H1 (cell line): ENCODE measurements at places on chromosomes 5 and 9. TPM values are rescaled to one million over a fixed set of nuclear protein-coding genes. Genes with fewer than 3 reads are reported as not detected.

DNA sequence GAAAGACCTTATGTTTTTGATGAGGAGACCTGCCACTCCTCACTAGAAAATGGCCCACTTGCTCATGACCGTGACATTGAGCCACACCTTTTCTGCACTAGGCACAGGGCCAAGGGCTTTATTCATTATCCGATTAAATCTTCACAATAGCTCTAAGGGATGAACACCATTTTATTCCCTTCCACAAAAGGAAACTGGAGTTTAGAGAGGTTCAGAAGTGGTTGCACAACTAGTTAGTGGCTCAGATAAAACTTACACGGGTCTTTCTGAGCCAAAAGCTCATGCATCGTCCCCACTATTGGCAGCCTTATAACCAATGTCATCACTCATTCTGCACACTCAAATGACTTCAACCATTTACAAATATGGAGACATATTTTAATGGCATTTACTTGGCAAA is 39.4 kb downstream of the SUSD1 start:
- H3K36me3 ChIP-seq = no peaks in the 10 kb centered on the region
- H3K27ac ChIP-seq = no peak overlapping the region
- H3K4me1 ChIP-seq = peaks cover 2% of the 10 kb centered on the region; the same call in 1 of the 2 replicates
- no peak overlapping the region for H3K4me3 ChIP-seq
- H3K27me3 ChIP-seq = no peaks in the 10 kb centered on the region

- H3K4me1 ChIP-seq = no peaks in the 10 kb centered on the region
- no peak overlapping the region for H3K27ac ChIP-seq
- no peak for DNase-seq
- no peaks in the 10 kb centered on the region for H3K27me3 ChIP-seq
- H3K4me3 ChIP-seq = no peak overlapping the region
Observed at GRCh38 chr5:93990504-93991070, 249.2 kb upstream of the POU5F2 start.

GRCh38 chr5:125812651-125813050 is 610.6 kb upstream of the GRAMD2B start:
- H3K27me3 ChIP-seq = no peaks in the 10 kb centered on the region
- peaks cover under 1% of the 10 kb centered on the region for H3K4me1 ChIP-seq
- H3K36me3 ChIP-seq = no peaks in the 10 kb centered on the region
- H3K27ac ChIP-seq = no peak overlapping the region
- no peak overlapping the region for H3K4me3 ChIP-seq

GRCh38 chr9:137175345-137175961 is 3.6 kb upstream of the TMEM210 start:
- peaks cover 2% of the 10 kb centered on the region for H3K27me3 ChIP-seq
- peaks cover 7% of the 10 kb centered on the region for H3K4me1 ChIP-seq
- no peak overlapping the region for H3K4me3 ChIP-seq
- no peak overlapping the region for H3K27ac ChIP-seq
- peak; percentile 80 for DNase-seq

DNA sequence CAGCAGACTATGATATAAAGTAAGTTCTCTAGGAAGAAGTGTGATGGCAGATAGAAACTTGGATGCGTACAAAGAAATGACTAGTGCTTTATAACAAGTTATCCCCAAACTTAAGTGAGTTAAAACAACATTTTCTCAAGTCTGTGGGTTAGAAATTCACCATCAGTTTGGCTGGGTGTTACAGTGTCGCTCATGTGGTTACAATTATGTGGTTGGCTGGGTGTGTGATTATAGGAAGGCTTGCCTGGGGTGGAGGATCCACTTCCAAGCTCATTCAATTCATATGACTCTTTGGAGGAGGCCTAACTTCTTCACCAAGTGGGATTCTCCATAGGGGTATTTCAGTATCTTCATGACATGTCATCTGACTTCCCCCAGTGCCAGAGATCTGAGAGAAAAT is 10.3 kb upstream of the C9orf40 start:
- no peaks in the 10 kb centered on the region for H3K4me1 ChIP-seq

GRCh38 chr5:169637085-169637548 is at the start of gene DOCK2:
Gene DOCK2 (plus strand): TSS chr5:169637275. CDS start chr5:169637327, 52 bp downstream.
- H3K4me1 ChIP-seq = peaks cover 4% of the 10 kb centered on the region
- peak within 1 kb of the TSS; percentile 79 for H3K4me3 ChIP-seq
- peak; percentile 71 for DNase-seq
- H3K36me3 ChIP-seq = no peaks in the 10 kb centered on the region

- DNase-seq = no peak
- peak overlapping the region; percentile 81 for H3K4me3 ChIP-seq
- peaks cover 4% of the 10 kb centered on the region for H3K4me1 ChIP-seq
Observed at GRCh38 chr5:176446884-176447590, 1.1 kb upstream of the FAF2 start.

GRCh38 chr9:122286764-122287163 is 22.1 kb downstream of the MRRF start:
- DNase-seq = no peak
- H3K27me3 ChIP-seq = no peaks in the 10 kb centered on the region
- H3K4me1 ChIP-seq = no peaks in the 10 kb centered on the region; the same call in 1 of the 2 replicates
- H3K36me3 ChIP-seq = peaks cover 30% of the 10 kb centered on the region

DNA sequence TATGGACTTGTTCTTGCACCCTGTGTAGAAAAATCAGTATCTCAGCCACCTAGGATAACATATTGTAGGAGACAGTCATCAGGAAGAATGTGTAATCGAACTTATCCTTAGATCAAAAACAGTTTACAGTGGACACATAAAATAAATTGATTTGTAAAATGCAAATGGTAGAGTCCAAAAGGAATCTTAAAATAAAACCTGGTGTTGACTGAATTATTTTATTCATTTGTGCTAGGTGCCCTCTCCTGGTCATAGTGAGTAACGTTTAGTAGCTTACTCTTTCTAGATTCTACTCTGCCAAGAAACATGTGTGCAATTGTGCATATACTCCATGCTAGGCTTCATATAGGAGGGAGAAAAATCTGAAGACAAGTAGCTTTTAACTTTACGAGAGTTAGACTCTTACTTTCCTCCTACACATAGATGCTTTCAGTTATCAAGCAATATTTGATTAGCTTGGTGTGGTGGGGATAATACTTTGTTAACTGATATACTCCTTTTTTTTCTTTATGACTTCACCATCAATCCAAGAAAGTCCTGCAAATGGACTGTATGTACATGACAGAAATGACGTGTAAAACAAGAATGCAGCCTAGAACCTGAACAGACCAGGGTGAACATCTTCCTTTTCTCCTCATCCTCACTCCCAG is 23.7 kb upstream of the LOX start:
- no peaks in the 10 kb centered on the region for H3K36me3 ChIP-seq
- no peaks in the 10 kb centered on the region for H3K27me3 ChIP-seq
- no peak overlapping the region for H3K4me3 ChIP-seq
- H3K4me1 ChIP-seq = 0 out of 2 replicates have a peak, but pooled peaks cover 2% of the 10 kb centered on the region
- H3K27ac ChIP-seq = no peak overlapping the region

DNA sequence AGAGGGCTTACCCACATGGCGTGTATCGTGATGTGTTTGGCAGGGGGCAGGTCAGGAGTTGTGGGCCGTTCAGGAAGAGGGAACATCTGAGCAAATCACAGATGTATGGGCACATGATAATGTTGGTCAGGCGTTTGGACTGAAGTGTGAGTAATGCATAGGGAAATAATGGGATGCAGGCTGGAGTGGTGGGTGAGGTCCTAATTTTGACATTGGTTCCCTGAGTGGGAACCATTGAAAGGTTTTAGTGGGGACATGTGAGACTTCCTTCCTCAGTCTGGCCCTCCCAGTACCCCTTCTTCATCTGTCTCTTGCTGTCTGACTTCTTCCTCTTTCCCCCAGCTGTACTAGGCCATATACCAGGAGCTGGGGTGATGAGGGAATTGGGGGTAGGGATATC is 7.6 kb downstream of the OTULIN start:
- peaks cover 18% of the 10 kb centered on the region for H3K4me1 ChIP-seq
- DNase-seq = no peak
- H3K4me3 ChIP-seq = no peak overlapping the region
- H3K27me3 ChIP-seq = no peaks in the 10 kb centered on the region
- no peak overlapping the region for H3K27ac ChIP-seq

- peaks cover 3% of the 10 kb centered on the region; the same call in 1 of the 2 replicates for H3K36me3 ChIP-seq
- no peak overlapping the region for H3K27ac ChIP-seq
- DNase-seq = peak; percentile 66
Observed at GRCh38 chr5:115815693-115816225, 700 bp downstream of the CDO1 start.

- no peak overlapping the region for H3K4me3 ChIP-seq
- no peak for DNase-seq
- no peaks in the 10 kb centered on the region for H3K36me3 ChIP-seq
- no peaks in the 10 kb centered on the region for H3K4me1 ChIP-seq
- H3K27me3 ChIP-seq = no peaks in the 10 kb centered on the region
- H3K27ac ChIP-seq = no peak overlapping the region
Observed at GRCh38 chr9:37971108-37971459, 67.2 kb upstream of the SLC25A51 start.

- no peaks in the 10 kb centered on the region for H3K4me1 ChIP-seq
- H3K36me3 ChIP-seq = no peaks in the 10 kb centered on the region
- H3K4me3 ChIP-seq = no peak overlapping the region
- H3K27ac ChIP-seq = no peak overlapping the region
- H3K27me3 ChIP-seq = no peaks in the 10 kb centered on the region
Observed at GRCh38 chr9:98551511-98552286, 157.0 kb downstream of the GABBR2 start.

DNA sequence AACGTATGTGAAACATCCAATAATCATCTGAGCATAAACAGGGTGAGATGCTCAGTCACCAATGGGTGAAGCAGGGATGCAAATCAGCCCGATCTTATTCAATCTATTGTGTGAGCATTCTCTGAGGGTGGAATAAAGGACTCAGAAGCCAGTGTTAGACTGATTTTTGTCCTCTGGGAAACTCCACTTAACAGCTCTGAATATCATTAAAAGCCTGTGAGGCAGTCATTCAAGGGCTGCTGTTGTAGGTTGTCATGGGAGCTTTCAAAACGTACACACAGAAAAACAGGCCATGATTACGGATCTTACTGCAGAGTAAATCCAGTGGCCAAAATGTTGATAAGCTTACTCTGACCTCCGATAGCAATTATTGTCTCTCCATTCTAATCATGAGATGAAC is 266.5 kb upstream of the EFNA5 start:
- DNase-seq = no peak
- H3K4me1 ChIP-seq = peaks cover 10% of the 10 kb centered on the region
- H3K4me3 ChIP-seq = no peak overlapping the region
- H3K27me3 ChIP-seq = no peaks in the 10 kb centered on the region

DNA sequence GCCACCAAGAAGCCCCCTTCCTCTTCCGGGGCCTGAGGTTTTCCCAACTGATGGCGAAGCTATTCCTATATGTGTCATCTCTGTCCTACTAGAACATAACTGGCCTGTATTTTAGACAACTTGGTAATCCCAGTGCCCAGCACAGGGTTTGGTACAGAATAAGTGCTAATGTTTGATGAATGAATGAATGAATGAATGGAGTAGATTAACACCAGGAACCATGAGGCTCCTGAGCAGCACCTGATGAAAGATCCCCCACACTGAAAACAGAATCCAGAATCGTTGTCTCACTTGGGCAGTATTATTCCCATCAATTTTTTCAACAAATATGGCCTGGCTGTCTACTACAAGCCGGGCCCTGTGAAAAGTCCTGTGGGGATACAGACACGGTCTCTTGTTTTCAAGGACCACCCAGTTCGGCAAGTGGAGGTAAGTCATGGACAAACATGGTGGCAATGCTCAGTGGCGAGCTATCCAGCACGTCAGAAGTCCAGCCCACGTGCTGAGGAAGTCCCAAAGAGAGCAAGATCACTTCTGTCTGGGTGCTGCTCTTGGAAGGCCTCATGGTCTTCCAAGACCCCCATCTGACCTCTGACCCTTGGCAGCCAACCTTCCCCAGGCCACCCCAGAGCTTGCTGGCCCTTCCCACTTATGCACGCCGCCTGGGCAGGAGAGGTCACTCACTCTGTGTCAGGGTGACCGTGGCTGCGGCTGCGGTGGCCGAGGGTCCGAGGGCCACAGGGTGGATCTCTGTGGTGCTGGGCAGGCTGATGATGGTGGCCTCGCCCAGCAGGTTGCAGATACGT is 1.0 kb downstream of the NAIF1 start:
- DNase-seq = no peak
- no peaks in the 10 kb centered on the region for H3K27me3 ChIP-seq
- H3K4me3 ChIP-seq = no peak overlapping the region

GRCh38 chr5:61599370-61600122 is 267.5 kb downstream of the ZSWIM6 start:
- H3K4me1 ChIP-seq = no peaks in the 10 kb centered on the region
- no peaks in the 10 kb centered on the region for H3K27me3 ChIP-seq
- no peaks in the 10 kb centered on the region for H3K36me3 ChIP-seq
- DNase-seq = no peak

DNA sequence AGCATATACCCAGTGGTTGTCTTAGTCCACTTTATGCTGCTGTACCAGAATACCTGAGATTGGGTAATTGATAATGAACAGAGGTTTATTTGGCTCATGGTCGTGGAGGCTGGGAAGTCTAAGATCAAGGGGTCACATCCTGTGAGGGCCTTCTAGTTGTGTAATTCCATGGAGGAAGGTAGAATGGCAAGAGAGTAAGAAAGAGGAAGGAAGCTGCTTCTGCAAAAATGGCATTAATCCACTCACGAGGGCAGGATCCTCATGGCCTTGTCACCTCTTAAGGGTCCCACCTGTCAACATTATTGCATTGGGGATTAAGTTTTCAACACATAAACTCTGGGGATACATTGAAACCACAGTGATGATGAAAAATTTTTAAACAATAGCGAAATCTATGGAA is 17.0 kb downstream of the BTNL8 start:
- H3K4me3 ChIP-seq = no peak overlapping the region
- no peaks in the 10 kb centered on the region for H3K36me3 ChIP-seq
- no peaks in the 10 kb centered on the region; the same call in 1 of the 2 replicates for H3K4me1 ChIP-seq

- no peaks in the 10 kb centered on the region for H3K27me3 ChIP-seq
- H3K4me1 ChIP-seq = peaks cover 2% of the 10 kb centered on the region; the same call in 1 of the 2 replicates
Observed at GRCh38 chr5:78562714-78563330, 85.8 kb downstream of the LHFPL2 start.

DNA sequence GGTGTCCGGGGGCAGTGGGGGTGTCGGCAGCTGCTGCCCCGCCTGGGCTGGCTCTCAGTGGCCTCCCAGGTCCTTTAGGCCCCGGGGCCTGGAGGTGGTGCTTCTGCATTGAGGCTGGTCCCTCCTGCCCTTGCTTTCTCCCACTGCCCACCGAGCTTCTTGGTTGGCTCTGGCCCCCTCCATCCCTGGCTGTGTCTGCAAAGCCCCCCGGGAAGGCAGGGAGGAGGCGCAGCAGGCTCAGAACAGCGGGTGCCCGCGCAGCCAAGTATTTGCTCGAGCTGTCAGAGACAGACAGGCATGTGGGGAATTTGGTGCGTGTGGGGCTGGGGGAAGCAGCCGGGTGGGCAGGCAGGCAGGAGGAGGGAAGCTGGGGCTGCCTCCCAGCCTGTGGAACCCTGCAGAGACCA is 11.5 kb downstream of the CXXC5 start:
- H3K4me3 ChIP-seq = no peak overlapping the region
- H3K4me1 ChIP-seq = peaks cover 69% of the 10 kb centered on the region
- H3K27ac ChIP-seq = no peak overlapping the region
- DNase-seq = no peak
- H3K36me3 ChIP-seq = no peaks in the 10 kb centered on the region

RLN1 gene
- total RNA-seq = 0.80 and 1.3 TPM in 2 replicates

GABRG2 gene
- 2.4 and 2.8 TPM in 2 replicates for total RNA-seq

MEGF10 gene
- total RNA-seq = 38.2 and 43.2 TPM in 2 replicates

PRLR gene
- 2.5 and 2.7 TPM in 2 replicates for total RNA-seq

LECT2 gene
- total RNA-seq = not detected in 2 replicates

EFNA5 gene
- total RNA-seq = 17.6 and 21.8 TPM in 2 replicates

HRCT1 gene
- not detected in 2 replicates for total RNA-seq

PCDHB4 gene
- 1.4 and 1.5 TPM in 2 replicates for total RNA-seq

SLC36A2 gene
- total RNA-seq = not detected in 2 replicates
